ENCODE measurements at places on chromosomes 12 and 14.

DNA sequence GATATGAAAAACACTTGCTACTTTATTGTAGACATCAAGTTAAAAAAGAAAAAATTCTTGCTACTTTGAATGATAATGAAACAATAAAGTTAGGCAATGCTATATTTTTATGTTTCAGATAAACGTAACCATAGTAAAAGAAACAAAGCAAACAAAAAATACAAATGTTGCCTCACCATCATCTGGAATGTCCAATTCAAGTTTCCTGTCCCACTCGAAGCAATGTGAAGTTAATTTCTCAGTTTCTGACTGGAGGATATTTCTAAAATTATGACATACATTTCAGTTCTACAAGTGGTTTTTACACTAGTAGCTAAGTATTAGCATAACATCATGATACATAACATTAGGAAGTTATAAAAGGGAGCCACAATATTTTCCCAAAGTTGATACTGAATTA is 20.9 kb downstream of the DLGAP5 start:
- DNase-seq: no peak

DNA sequence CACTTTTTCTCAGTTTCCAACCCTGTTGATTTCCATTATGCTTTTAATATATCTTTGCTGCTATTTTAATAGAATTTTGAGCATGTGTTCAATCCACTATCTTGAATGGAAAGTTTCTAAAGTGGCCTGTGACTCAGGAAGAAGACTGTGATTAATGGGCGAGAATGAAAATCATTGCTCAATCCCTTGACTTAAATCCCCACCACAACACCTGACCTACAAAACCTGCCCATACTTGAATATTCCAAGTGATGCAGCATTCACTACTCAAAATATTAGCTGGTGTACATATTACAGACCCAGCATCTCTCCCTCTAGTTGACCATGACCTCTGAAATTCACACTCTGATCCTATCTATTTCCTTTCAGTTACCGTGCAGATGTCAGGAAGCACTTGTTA is 1.3 kb upstream of the OAS3 start:
- DNase-seq: no peak

- DNase-seq: no peak
Measured at GRCh38 chr12:68959891-68960464, 27.0 kb upstream of the CPM start.

DNA sequence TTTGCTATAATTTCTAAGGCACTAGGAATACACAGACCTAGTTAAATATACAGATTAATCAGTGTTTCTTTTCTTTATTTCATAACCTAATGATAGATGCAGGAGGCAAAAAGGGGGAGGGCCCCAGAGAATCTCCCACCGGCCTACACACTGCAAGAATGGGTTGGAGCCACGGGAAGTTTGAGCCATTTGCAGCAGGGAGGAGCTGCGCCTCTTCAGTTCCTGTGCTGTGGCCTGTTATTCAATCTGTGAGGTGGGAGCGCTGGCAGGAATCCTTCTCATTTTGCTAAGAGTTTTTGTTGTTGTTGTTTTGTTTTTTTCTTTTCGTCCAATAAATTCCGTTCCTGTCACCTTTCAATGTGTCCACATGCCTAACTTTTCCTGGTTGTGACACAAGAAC is 251.3 kb upstream of the RPL10L start:
- no peak for DNase-seq

DNA sequence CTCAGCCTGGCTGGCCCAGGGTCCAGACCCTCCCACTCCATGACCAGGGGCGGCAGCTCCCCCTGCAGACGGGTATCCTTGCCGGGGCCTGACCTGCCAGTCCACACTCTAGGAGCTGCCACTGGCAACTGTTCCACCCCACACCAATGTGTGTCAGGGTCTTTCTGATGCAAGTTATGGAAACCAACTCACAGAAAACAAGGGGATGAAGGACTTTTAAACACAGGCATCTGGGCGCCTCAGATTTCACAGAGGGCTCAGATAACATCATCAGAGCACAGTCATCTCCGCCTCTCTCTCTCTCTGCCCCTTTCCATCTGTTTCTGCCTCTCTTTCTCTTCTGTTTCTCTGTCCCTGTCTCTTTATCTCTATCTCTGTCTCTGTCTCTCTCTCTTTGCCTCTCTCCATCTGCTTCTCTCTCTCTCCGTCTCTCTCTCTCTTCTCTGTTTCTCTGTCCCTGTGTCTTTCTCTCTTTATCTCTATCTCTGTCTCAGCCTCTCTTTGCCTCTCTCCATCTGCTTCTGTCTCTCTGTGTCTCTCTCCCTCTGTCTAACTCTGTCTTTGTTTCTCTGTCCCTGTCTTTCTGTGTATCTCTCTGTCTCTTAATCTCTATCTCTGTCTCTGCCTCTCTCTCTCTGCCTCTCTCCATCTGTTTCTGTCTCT is 67.4 kb upstream of the FBRSL1 start:
- no peak for DNase-seq

DNA sequence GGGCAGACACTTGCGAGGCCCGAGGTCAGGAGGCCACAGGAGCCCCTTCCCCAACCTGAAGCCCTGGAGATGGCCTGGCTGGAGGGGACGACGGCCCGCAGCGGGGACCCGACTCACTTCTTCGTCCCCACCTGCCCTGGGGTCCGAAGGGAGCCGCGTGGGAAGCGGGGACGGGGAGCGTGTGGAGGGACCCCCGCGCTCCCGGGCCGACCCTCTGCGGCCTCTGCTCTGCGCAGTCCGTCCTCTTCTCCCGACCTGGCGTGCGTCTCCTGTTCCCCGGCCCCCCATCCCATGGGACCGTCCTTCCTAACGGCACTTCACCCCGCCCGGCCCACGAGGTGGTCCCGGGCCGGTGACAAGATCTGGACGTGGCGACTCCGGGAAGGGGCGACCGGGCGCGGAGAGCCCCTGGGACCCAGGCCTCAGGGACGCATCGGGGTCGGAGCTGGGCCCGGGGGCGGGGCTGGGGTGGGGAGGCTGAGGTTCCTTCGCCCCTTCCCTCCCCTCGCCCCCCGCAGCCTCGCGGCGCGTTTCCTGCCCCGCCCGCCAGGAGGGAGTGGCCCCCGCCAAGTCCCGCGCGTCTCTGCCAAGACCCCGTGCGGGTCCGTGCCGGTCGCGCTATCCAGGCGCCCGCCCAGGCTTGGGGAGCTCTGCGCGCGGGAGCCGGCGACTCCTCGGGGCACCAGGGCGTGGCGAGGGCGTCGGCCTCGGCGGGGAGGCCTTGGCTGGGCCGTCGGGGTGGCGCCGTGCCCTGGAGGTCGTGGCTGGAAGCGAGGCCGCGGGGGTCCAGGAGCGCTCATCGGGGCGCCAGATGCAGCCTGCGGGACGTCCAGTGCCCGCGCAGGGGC is 97.1 kb downstream of the TNFAIP2 start:
- DNase-seq: no peak

DNA sequence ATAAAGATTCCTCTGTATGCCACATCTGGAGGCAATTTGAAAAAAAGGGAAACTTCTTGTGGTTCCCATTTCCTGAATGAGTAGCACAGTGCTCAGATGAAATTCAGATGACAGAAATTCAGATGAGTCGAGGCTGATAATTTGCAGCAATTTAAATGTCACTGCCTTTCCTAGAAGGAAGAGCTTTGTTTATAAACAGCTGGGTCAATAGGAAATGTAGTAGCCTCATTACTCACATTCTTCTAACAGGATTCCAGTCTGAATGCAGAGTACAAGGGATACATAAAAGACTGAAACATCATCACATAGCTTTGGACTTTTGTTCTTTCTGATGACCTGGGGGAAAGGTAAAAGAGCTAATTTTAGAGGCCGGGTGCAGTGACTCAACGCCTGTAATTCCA is 11.3 kb upstream of the DACT1 start:
- no peak for DNase-seq

- DNase-seq: no peak
Measured at GRCh38 chr14:47302121-47302520, 373.3 kb downstream of the MDGA2 start.

GRCh38 chr14:58823312-58823711 is 185.6 kb downstream of the DACT1 start:
- no peak for DNase-seq

DNA sequence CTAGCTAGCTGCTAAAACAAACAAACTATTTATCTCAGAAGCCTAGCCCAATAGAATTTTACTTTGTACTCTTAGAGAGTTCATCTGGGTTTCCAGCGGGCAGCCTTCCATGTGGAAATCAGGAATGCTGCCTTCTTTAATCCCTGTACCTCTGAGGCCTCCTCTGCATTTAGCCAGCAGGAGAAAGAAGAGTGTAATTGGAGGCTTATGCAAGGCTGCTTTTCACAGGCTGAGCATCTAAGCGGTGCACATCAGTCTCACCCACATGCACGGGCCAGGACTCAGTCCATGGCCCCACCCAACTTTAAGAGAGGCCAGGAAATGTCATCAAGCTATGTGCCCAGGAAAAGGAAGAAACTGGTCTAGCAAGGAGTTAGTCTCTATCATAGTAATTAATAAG is 14.0 kb upstream of the PTGDR start:
- DNase-seq: no peak

GRCh38 chr12:129496226-129496625 is 407.6 kb downstream of the TMEM132D start:
- no peak for DNase-seq

GRCh38 chr14:79413734-79414428 is 797.4 kb downstream of the DIO2 start:
- no peak for DNase-seq

DNA sequence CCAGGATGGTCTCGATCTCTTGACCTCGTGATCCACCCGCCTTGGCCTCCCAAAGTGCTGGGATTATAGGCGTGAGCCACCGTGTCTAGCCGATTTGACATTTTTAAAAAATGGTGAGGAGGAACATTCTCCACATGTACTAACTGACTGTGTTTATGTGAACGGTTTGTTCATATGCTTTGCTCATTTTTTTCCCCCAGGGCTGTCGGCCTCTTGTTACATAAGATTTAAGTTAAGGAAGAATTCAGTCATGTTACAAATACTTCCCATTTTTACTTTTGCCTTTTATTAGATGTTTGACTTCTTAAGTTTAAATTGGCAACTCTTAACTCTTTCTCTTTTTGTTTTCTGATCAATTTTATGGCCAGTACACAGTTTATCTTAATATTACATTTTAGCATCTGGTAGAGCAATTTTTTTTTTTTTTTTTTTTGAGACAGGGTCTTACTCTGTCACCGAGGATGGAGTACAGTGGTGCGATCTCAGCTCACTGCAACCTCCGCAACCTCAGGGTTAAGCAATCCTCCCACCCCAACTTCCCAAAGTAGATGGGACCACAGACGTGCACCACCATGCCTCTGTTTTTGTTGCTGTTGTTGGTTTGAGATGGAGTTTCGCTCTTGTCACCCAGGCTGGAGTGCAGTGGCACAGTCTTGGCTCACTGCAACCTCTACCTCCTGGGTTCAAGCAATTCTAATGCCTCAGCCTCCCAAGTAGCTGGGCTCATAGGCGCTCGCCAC is 9.6 kb downstream of the GNS start:
- no peak for DNase-seq

- DNase-seq: no peak
Measured at GRCh38 chr14:52352569-52352968, 38.5 kb downstream of the PTGER2 start.

DNA sequence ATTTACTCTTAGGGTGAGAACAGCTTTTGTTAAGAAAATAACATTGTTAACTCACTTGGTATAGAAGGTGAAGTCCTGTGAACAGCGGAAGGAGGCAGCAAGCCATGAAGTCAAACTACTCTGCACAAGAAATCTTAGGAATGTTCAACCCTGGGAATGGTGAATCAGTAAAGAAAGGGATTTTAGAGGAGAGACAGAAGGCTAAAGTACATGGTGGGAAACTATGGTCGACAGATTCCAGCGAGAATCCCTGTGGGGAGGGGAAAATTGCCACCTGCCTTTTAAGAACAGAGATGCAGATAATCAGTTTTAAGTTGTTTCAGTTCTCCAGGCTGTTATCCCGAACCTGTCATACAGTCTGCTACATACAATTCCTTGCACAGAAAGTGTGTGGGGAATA is 63.2 kb upstream of the PTPRR start:
- no peak for DNase-seq
